ENCODE measurements at places on chromosomes 2 and 18.

DNA sequence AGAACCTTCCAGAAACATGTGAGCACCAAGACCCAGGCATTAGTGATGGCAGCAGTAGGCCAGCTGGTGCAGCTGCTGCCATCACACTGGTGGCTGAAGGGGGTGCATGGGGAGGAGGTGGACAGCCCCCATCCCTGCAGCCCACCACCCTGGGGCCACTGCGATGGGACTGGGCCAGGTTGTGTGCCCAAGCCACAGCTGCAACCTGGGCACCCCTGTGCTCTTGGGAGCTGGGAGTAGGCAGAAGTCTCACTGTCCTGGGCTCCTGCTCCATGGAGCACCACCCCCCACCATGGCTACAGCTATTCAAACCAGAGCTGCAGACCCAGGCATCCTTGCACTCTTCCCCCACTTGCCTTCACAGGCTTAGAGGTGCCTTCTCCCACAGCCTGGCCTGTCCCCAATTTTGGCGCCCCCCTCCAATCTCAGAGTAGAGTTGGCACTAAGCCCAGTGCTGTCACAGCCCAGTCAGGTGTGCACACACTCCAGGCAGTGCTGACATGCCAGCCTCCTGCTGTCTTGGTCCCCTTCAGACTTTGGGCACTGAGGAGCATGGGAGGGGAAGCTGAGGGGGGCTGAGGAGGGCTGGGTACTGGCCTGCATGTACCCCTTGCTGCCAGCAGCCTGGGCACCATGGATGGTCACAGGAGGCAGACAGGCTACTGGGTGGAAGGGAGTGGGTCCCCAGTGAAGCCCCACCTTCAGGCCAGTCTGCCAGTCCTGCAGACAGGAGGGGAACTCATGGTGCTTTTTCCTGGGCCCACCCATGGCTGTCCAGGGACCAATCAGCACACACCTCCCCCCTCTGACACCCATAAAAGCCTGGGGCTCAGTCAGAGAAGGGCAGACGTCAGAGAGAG is 67.1 kb downstream of the CYP26B1 start:
- DNase-seq: no peak

DNA sequence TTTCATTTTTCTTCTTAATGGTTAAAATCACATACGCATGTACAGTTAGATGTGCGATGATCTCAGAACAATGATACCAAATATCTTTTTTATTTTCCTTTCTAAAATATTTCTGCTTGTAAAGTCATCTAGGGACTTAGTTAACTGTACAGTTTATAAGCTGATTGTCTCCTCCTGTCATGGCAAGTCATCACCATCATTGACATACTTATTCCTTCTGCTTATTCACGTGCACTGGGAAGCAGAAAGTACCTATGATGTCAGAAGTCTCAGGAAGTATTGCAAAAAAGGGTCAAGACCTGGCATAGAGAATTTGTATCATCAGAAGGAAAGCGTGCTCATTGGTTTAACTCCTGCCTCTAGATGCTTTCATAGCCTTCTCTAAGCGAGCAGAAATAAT is 154.2 kb downstream of the DSC3 start:
- no peak for DNase-seq

- no peak for DNase-seq
Observed at GRCh38 chr2:173963323-173963816, 1.8 kb downstream of the SP3 start.

GRCh38 chr2:181806039-181806392 is 85.5 kb upstream of the ITPRID2 start:
- no peak for DNase-seq

DNA sequence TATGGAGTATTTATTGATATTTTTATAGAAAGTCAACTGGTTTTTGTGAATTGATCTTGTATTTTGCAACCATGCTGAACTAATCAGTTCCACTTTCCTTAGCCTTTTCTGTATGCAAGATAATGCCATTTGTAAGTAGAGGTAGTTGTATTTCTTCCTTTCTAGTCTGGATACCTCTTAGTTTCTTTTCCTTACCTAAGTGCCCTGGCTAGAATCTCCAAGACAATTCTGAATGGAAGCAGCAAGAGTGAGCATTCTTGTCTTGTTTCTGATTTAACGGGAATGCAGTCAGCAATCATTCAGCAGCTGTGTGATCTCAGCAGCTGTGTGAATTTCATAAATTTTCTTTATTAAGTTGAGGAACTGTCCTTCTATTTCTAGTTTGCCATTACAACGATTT is 73.4 kb downstream of the NRXN1 start:
- no peak for DNase-seq

GRCh38 chr2:211077216-211077767 is 520.9 kb downstream of the CPS1 start:
- no peak for DNase-seq

DNA sequence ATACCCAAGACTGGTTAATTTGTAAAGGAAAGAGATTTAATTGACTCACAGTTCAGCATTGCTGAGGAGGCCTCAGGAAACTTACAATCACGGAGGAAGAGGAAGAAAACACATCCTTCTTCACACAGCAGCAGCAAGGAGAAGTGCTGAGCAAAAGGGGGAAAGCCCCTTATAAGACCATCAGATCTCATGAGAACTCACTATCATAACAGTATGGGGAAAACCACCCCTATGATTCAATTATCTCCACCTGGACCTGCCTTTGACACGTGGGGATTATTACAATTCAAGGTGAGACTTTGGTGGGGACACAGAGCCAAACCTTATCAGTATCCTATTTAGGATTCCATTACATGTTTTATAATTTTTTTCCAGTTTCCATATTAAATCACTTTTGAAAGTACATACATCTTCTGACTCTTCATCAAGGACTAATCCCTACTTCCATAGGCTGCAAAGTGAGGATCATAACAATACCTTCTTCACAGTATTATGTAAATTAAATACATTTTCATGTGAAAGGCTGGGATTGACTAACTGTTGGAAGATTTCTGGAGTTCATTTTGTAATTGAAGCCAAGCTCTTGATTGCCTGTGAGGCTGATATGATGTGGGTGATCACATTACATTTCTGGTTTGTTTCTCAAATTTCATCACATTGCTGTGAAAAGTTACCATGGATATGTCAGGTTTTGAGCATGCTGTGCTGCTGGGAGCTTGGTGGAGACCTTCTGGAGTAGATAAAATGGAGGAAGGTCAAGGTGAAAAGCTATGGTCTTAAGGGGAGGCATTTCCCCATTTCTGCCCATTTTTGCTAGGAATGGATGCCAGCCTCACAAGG is 31.7 kb upstream of the CERS6 start:
- DNase-seq: no peak

DNA sequence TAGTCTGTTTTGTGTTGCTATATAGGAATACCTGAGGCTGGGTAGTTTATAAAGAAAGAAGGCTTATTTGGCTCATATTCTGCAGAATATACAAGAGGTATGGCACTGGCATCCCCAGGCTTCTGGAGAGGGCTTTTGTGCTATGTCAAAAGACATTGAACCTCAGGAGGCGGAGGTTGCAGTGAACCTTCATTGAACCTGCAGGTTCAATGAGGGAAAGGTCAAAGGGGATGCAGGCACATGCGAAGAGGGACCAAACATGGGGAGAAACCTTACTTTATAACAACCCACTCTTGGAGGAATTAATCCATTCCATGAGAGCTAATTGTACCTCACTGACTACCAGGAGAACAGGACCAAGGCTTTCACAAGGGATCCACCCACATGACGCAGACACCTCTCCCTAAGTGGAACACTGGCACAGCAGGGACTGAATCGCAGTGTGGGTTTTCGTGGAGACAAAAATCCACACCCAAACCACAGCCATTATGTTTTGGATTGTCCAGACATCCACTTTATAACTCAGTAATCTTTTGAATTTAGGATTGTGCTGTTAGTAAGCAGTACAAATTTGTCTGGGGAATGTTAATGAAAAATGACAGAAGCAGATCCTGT is 4.1 kb upstream of the SERPINB8 start:
- no peak for DNase-seq

GRCh38 chr2:5026571-5027234 is 665.5 kb upstream of the SOX11 start:
- no peak for DNase-seq

DNA sequence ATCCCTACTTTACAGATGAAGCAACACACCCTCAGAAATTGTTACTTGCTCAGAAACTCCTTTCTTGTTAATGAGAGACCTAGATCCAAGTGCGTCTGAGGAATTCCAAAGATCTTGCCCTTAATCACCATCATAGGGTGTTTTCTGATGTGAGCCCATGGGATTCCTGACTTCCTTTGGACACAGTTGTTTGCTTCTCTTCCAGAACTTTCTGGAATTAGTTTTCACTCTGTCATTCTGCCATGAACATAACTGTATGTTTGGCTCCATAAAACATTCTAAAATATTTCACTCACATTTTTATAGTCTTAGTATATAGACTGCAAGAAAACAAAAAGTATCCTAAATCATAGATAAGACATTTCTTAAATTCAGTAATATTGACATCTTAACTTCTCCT is 593.9 kb upstream of the SOX11 start:
- no peak for DNase-seq

DNA sequence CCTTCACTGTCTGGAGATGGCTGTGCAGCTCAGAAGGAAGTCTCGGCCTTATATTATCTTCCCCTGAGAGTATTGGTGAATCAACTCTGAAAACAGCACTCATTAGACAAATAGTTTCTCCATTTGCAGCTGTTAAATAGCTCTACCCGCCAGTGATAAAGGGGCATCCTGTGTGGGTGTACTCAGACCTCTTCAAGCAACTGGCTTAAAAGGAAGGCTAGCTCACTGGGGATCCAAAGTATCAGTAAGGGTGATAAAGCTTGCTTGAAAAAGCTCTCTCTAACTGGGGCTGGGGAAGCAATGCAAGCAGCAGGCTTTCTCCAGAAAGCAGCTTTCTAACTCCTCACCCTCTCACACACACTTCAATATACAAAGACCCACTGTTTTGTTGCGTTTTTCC is 64.9 kb upstream of the PSMD14 start:
- no peak for DNase-seq

DNA sequence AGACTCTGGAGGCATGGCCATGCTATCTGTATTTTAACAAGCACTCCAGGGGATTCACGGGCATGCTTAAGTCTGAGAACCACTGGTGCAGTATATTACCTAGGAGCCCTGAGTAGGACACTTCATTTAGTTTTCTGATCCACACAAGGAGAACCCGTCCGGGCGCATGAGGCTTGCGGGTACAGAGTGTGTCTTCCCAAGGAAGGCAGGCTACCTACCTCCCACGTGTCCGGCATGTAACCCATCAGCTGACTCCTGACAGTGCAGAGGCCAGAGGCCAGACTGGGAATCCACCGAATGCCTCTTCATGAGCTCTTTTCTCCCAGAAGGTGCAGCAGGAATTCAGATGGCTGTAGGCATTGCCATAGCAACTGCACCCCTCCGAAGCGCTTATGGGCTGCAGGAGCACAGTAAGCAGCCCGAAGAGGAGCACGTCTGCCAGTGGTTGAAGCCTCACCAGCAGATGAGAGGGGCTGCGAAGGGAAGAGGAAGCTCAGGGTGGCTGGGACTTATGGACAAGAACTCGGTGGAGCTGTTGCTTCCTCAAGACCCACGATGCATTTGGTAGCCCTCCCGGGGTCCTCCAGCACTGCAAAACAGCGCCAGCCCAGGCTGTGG is 33.8 kb upstream of the DNMT3A start:
- no peak for DNase-seq

DNA sequence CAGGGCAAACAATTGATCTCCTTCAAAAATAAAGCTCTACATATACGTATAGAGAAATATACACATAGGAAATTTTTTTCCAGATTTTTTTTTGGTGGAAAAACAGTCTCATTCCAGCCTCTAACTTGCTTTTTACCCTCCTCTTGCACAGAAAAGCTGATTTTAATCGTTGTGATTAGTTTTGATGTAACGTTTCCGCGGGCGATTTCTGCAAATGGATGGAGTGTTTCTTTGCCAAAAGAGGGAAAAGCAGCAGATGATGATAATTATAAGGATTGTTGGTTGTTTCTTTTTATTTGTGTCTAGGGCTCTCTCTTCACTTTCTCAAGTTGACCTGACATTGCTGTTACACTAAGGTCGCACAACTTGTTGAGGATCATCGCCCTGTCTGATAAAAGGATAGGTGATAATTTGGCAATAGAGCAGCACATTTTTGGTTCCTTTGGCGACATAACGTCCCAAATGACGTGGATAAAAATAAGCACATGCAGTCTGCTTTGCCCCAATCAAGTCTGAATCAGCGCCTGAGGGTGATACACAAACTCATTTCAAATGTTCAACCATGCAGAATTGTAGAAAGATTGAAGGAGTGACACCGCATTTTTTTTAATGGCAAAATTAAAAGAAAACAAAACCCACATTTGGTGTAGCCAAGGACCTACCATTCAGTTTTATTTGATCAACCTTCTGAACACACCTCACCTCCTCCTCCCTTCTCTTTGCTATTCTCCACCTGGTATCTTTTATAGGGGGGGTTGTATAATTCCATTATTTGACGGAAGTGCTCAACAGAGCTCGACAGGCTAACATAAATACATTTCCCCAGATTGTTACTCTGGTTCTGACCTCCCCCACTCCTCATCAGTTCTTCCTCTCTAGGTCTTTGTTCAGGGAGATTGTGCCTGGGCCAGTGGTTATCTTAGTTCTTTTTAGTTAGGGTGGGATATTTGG is 109.6 kb upstream of the KCTD1 start:
- DNase-seq: no peak

DNA sequence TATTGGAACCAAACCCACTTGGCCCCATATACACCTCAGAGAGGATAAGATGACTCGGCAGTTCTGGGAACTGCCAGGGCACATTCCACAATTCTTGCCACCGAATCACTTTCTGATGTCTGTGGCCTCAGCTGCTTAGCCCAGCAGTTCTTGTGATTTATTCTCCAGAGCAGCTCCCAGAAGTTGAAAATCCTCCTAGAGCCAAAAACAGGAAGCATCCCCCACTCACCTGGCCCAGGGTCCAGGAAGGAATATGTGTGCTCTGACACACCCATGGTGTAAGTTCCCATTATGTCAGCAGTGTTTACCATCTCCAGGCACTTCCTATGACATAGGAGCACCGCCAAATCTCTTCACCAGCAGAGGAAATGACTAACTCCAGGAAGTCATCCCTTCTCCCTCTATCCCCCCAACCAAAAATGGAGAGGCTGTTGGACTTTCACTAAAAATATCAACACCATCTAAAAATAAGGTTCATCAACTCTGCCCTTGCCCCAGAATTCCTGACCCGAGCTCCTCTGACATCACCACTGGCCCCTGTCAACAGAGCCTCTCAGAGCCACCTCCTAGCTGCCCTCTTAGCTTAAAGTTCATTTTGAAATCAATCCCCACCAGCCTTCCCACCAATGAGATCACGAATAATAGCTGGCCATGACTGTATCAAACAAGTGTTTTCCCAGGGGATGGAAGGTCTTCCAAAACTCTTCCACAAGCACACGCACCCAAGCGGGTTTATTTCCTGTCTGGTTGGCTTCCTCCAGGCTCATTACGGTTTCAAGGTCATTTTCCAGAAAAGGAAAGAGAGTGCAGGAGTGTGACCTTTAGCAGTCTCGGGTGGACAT is 223.1 kb upstream of the PARD3B start:
- no peak for DNase-seq

- DNase-seq: no peak
Observed at GRCh38 chr2:71735676-71736075, 282.3 kb downstream of the DYSF start.

- no peak for DNase-seq
Observed at GRCh38 chr2:160700021-160700814, 206.6 kb upstream of the RBMS1 start.

- DNase-seq: no peak
Observed at GRCh38 chr2:180790891-180791290, 189.5 kb upstream of the UBE2E3 start.

GRCh38 chr18:45060102-45060501 is 379.4 kb downstream of the SETBP1 start:
- DNase-seq: no peak

Measured in stimulated activated CD8-positive, alpha-beta memory T cell treated with anti-CD3 and anti-CD28 coated beads, Interleukin-4, amount 100 ng/mL, for 4 hours (primary cell).